ENCODE measurements at places on chromosomes 13 and 19.

- peak; percentile 48 for DNase-seq
Measured at GRCh38 chr13:85277748-85278147, 521.5 kb downstream of the SLITRK6 start.

- peak; percentile 75 for DNase-seq
Measured at GRCh38 chr19:32387701-32388392, 17.7 kb upstream of the DPY19L3 start.

- no peak for DNase-seq
Measured at GRCh38 chr13:104895521-104895920, 1639.9 kb downstream of the EFNB2 start.

DNA sequence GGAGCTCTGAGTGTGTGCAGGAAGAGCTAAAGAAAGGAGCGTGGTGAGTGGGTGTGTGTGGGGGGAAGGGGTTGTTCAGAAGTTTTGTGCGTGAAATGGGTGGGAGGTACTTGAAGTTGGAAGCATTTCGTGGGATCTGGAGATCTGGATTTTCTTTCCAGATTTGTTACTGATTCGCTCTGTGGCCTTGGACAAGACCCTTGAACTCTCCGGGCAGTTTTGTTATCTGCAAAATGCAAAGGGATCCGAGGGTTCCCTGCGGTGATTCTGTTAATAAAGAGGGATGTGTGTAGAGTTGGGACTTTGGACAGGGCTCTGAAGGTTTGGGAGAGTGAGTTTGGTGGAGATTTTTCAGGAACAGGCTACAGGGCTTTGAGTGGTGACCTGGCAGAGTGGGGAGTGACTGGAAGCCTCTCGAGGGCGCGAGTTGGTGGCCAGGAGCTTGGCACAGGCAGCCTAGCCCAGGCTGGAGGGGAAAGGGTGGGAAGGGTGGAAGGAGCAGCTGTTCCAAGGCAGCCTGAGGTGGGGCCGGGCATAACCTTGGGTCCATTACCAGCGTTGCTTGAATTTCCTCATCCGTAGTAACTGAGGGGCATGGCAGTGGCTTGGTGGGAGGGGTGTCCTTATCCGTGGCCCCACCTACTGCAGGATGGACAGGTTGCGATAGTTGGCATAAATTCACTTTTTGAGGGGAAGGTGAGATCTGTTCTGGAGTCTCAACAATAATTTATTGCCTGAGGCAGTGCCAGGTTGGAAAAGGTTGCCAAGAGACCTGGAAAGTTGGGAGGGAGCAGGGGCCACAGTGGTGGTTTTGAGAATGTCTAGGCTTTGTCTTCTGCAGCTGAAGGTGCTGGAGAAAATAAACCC is 2.1 kb downstream of the ACTN4 start:
- no peak for DNase-seq

GRCh38 chr13:79529817-79530216 is 48.9 kb downstream of the NDFIP2 start:
- no peak for DNase-seq

DNA sequence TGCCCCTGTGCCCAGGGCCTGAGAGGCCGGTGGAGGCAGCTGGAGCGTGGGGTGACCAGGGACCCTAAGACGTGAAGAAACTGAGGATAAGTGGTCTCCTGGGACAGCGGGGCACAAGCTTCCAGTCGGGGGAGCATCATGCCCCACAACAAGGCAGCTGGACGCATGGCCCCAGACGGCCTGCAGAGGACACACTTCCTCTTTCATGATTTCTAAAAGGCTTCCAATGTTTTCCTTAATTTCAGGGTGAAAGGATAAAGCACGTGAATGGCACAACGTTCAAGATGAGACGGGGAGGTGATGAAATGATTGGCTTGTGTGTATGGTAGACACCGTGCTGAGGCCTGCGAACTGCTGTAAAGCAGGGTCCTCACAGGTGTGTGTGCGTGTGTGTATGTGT is 20.2 kb upstream of the MYDGF start:
- no peak for DNase-seq

GRCh38 chr13:41606646-41607045 is 149.3 kb downstream of the RGCC start:
- DNase-seq: no peak

DNA sequence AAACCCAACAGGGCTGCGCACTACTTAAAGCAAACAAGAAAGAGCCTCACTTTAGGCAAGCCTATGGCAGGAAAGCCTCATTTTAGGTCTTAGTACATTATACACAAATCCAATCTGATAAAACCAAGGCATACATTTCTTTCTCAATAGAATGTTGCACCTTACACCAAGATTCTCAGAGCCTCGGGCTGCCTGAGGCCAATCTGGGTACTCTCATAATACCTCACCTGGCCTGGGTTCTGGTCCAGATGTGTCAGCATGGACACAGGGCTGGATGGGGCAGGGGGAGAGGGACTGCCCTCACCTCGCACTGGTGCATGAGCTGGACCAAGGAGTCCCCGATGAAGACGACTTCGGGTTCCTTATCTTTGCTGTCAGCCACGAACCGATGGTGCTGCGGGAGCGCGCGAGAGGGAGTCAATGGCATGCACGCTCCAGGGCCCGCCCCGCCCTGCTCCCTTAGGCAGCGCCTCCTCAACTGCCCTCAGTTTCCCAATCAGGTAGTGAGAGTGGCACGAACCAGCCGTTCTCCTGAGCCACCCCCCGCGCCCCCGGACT is at the start of gene PRR19:
TSS of gene PRR19 (plus strand) at position 487 of the 558 bp plus-strand sequence. CDS start 7,453 bp downstream, outside the sequence.
- DNase-seq: no peak

DNA sequence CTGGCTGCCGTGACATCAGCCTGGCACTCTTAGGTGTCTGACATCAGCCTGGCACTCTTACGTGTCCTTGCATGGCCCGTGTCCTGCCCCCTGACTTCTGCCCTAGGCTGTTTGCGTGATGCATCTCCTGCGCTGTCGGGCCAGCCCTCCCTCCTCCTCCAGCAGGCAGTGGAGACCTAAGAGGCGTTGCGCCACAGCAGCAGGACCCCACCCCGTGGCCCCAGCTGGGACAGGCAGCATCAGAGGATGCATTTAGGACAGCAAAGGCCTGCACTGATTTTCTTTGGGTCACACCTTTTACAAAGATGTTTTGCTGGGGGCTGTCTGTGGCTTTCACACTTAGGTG is 65.3 kb downstream of the GPR12 start:
- no peak for DNase-seq

GRCh38 chr19:54530866-54531265 is 28.2 kb downstream of the LAIR2 start:
- DNase-seq: no peak

DNA sequence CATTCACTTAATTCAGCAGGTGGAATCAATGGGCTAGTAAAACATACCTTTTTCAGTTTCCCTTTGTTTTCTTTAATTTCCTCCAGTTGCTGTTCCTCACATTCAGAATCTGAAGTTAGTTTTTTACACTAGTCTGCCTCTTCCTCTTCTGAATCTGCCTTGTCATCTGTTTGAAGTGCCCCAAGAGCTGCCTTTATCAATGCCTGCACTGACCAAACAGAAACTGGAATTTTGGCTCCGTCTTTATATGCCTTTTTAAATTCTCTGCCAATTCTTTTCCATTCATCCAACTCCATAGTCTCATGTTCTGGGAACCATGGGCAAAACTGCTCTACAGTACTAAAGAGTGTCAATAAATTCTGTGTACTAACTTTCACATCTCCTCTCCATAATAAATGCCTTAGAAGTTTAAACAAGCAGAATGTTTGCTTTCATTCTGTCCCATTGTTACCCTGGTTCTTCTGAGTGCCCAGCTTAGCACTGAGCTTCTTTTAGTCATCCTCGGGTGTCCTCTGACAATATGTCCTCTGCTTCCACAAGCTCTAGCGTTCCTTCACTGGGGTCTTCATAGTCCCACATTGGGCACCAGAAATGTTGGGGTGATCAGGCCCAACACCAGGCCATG is 154.2 kb downstream of the ZNF486 start:
- no peak for DNase-seq

DNA sequence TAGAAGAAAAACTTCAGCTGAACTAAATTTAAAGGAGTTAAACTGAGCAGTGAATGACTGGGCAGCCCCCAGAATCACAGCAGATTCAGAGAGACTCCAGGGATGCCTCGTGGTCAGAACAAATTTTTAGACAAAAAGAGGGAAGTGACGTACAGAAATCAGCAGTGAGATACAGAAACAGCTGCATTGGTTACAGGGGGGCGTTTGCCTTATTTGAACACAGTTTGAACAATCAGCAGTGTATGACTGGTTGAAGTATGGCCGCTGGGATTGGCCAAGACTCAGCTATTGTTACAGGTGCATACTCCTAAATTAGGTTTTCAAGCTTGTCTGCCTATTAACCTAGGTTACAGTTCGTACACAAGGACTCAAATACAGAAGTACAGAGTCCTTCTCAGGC is 2.2 kb upstream of the SPRYD7 start:
- no peak for DNase-seq

GRCh38 chr13:111315347-111315995 is 5.0 kb upstream of the TEX29 start:
- peak; percentile 17 for DNase-seq

GRCh38 chr13:84542348-84542747 is 660.1 kb upstream of the SLITRK1 start:
- DNase-seq: no peak

DNA sequence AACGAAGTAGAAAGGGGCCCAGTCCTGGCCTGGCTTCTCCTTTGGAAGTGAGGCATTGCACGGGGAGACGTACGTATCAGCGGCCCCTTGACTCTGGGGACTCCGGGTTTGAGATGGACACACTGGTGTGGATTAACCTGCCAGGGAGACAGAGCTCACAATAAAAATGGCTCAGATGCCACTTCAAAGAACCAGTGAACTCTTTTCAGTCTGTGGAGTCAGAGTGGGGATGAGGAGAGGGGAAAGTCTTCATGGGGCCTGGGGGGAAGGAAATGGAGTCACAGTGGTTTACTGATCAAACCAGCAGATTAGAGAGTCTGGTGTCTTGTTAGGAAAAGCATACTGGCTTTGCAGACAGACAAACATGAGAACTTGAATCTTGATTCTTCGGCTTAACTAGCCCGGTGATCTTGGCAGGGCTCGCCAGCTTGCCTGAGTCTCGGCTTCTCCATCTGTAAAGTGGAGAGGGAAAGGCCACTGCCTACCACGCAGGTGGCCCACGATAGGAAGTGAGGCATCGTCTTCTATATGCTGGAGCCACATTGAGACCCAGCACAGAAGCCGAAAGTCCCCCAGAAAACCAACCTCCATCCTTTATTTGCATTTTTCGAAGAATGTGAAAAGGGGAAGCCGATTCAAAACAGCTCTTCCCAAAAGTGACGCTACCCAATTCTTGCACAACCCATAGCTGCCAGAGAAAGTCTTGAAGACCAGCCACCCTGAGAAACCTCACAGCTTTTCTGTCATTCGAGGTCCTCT is at the start of gene FFAR1:
TSS of gene FFAR1 (plus strand) at position 732 of the 759 bp plus-strand sequence. CDS start 3,650 bp downstream, outside the sequence.
- no peak for DNase-seq

- peak; percentile 53 for DNase-seq
Measured at GRCh38 chr13:65677906-65678305, 1552.2 kb downstream of the PCDH9 start.

DNA sequence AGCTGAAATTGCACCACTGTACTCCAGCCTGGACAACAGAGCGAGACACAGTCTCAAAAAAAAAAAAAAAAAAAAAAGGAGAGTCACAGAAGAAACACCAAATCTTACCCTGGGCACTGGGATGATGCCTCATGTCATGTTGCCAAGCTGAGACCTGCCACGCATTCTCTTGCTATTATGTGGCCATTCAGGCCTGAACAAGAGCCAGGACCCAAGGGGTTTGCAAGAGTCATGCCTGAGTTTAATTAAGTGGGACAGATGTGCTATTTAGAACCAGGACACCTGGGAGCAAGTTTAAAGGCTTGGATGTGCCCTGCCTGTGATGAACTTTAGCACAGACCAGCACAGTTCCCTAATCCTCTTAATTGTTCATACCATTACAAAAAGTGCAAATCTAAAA is 9.8 kb downstream of the PNMA8A start:
- no peak for DNase-seq

All from fibroblast of skin of abdomen (primary cell).